ENCODE measurements at places on chromosomes 4 and X. TPM values are rescaled to one million over a fixed set of nuclear protein-coding genes. Genes with fewer than 3 reads are reported as not detected.

Gene PNMA3
- 15.0 TPM for total RNA-seq

Gene ENPEP
- total RNA-seq = 1.6 TPM

Gene HSD17B13
- 0.94 TPM for total RNA-seq

Gene FAM200B
- 58.2 TPM for total RNA-seq

Gene IQSEC2
- 18.2 TPM for total RNA-seq

Gene CCSER1
- total RNA-seq = 336 TPM

Gene HOPX
- 54.5 TPM for total RNA-seq

Gene RENBP
- total RNA-seq = 4.1 TPM

Gene RAB40A
- 3.4 TPM for total RNA-seq

Gene ESX1
- not detected for total RNA-seq

Gene AFM
- total RNA-seq = not detected

Gene TMEM271
- 13.5 TPM for total RNA-seq

Gene GAK
- total RNA-seq = 75.7 TPM

Gene ABCG2
- total RNA-seq = 15.0 TPM

Gene DCHS2
- 6.3 TPM for total RNA-seq

Gene ATP8A1
- total RNA-seq = 288 TPM

Gene OTUD6A
- not detected for total RNA-seq

Gene UVSSA
- total RNA-seq = 33.5 TPM

Gene FSTL5
- total RNA-seq = 32.2 TPM

Gene EREG
- not detected for total RNA-seq

Gene L1CAM
- 195 TPM for total RNA-seq

Gene NEXMIF
- total RNA-seq = 65.7 TPM

Gene LAMP2
- total RNA-seq = 51.6 TPM

Gene CCKAR
- total RNA-seq = 0.31 TPM

Gene ERVMER34-1
- 0.94 TPM for total RNA-seq

Gene AMOT
- 18.8 TPM for total RNA-seq

Gene STOX2
- 48.5 TPM for total RNA-seq

Gene NSUN7
- total RNA-seq = 7.8 TPM

Gene HGFAC
- 8.8 TPM for total RNA-seq

Gene SLIT2
- 17.2 TPM for total RNA-seq

Gene GPRIN3
- 35.1 TPM for total RNA-seq

Gene EFHC2
- total RNA-seq = 3.1 TPM

Gene FAM53A
- 0.63 TPM for total RNA-seq

Gene FRG2
- total RNA-seq = not detected

Gene PNMA6A
- total RNA-seq = 14.4 TPM

Gene KLHL4
- total RNA-seq = 36.3 TPM

Gene DOK7
- 0.63 TPM for total RNA-seq

Gene ART3
- 0.31 TPM for total RNA-seq

Gene PRSS12
- 88.3 TPM for total RNA-seq

Gene ZDHHC15
- 19.4 TPM for total RNA-seq

Gene HS6ST2
- total RNA-seq = 5.3 TPM

Gene ANKRD50
- total RNA-seq = 138 TPM

Gene PDGFRA
- 56.7 TPM for total RNA-seq

Gene ADAMTS3
- total RNA-seq = 15.3 TPM

Gene KCND1
- total RNA-seq = 0.63 TPM

Gene P2RY8
- not detected for total RNA-seq

Gene PABPC4L
- 0.94 TPM for total RNA-seq

Gene HMX1
- total RNA-seq = 0.63 TPM

Gene GLRA2
- 86.1 TPM for total RNA-seq

Gene TCEANC
- 8.8 TPM for total RNA-seq

Gene SOX3
- total RNA-seq = 4.7 TPM

Gene CDS1
- total RNA-seq = 6.3 TPM

Gene KIF4A
- 4.1 TPM for total RNA-seq

Gene UGT2B10
- not detected for total RNA-seq

Gene TRMT2B
- total RNA-seq = 9.7 TPM

Gene KIAA1210
- not detected for total RNA-seq

Gene UBA6
- 148 TPM for total RNA-seq

Gene C4orf54
- 0.63 TPM for total RNA-seq

Gene GYPE
- 0.63 TPM for total RNA-seq
